Fibroblast of gingiva (primary cell): ENCODE measurements at places on chromosomes 11 and 22.

DNA sequence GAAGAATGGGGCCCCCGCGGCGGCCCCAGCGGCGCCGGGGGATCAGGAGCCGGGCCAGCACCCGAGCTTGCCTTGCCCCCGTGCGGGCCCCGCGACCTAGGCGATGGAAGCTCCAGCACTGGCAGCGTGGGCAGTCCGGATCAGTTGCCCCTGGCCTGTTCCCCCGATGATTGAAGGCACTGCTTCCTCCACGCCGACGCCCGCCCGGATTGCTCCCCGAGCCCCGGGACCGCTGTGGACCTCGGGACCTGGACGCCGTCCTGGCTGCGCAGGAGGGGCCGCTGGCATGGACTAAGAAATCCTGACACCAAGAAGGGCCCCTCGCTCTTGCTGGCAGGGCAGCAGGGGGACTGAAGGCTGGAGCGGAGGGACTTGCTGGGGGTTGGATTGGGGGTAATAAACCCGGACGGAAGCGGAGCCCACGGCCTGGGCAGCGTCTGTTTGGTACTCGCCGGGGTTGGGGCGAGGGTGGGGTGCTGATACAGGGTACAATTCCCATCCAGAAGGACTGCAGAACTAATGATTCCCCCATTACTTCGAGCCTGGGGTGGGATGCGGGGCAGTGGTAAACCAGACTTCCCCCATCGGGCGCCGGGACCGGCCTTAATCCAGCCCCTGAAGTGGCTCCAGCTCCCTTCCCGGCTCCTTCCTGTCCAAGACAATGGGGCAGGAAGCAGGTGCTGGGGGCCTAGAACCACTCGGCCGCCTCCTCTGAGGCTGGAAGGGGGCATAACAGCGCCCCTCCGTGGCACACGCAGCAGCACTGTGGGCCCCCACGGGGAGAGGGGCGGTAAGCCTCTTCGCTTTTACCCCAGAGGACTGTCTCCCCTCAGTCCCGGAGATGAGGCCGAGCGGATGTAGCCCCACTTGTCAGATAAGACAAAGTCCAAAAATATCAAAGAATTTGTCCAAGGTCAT, 1.0 kb downstream of the CCDC85B start:
- DNase-seq, result peak; percentile 41

- no peak for DNase-seq
Observed at GRCh38 chr11:71305451-71306125, 53.2 kb upstream of the SHANK2 start.

DNA sequence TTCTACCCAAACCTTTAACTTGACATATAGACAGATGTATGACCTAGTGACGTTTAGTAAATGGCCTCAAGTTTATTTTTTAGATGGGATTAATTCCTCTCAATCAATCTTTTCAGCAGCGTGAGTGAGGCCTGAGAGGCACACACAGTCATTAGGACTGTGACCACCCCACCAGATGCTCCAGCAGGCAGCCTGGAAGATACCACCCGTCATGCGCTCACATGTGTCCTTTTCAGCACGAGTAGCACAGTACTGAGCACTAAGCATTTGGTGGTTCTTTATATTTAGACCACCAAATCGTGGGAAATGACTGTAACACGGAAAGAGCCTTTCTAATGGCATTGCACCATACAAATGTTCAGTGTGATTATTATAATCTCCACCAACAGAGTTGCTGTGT, 354.6 kb upstream of the DDI1 start:
- DNase-seq, result no peak

DNA sequence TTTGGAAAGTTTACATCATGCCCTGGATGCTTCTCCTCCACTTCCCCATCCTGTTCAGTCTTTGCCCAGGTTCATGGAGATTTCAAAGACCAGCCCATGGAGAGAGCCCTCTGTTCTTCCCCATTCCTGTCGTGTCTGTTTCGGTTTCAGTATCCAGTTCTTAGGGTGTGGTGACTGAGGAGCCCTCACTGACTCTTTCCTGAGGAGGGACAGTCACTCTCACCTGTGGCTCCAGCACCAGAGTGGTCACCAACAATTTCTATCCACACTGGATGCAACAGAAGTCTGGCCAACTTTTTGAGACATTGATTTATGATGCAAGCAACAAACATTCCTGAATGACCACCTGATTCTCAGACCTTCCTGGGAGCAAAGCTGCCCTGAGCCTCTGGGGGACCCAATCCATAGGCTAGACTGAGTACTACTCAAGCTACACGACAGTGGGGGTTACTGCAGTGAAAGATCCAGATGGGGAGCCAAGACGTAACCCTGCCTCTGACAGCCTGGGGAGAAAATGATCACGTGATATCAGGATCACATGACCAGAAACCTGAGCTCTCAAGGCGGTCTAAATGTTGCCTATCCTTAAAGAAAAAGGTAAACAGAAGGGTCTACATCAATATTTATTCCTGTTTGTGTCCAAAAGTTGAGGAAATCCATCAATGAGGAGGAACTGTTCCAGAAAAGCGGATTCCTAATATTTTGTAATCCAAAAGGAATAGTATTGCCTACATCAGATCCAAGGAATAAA, 76.2 kb upstream of the VPREB1 start:
- DNase-seq, result peak; percentile 27

DNA sequence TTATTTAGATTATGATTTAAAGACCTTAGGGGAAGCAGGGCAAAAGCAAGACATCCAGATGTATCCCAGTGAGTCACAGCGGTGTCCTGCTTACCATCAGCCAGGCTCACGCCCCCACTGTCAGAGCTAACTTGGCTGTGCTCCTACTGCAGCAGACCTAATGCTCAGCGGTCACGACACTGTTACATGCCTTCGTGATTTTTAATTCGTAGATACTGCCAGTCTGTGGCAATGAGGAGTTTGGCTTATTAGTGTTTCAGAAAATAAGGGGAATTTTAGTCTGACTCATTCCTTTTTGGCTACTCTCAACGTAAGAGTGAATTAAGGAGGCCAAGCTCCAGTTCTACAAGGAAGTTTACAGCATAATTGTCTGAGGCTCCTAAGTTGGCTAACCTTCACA, 22.7 kb downstream of the EFCAB6 start:
- peak; percentile 82 for DNase-seq

DNA sequence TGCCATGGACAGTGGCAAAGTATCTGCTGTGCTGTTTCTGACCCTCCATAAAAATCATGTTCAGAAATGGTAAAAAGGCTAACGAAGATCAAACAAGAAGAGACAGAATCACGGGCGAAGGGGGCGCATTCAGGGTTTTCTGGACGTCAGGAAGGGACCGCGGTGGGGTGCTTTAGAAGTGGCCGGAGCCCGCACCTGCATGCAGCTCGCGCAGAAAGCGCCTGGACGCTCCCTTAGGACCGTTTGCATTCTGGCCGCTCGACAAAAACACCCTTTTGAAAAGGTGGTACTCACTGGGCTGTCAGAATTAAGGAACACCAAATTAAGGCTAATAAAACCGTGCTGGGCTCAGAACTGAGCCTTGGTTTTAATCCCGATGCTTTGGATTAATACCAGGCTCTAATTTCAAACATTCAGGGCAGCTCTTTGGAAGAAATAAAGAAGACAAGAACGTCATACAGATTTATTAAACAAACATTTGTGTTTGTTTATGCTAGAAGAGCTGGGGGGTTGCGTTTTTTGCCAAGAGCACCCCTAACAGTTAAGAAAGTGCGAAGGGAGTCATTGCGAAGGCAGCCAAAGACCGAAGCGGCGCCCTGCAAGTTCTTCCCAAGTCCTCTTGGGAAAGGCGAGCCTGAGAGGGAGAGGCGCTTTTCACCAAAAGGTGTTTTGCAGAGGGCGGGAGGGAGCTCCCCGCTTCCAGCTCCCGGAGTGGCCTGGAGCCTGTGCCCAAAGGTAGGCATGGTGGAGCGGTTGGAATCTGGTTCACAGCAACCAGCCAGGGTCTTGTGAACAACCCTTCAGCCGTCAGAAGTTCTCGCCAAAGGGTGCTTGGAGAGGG, 47.7 kb upstream of the DBX1 start:
- no peak for DNase-seq

- no peak for DNase-seq
Observed at GRCh38 chr11:128678024-128678423, 15.8 kb upstream of the FLI1 start.

GRCh38 chr11:24805671-24806070, 308.8 kb downstream of the LUZP2 start:
- DNase-seq, result no peak

GRCh38 chr11:26994631-26995095, 751 bp downstream of the FIBIN start:
- no peak for DNase-seq

- DNase-seq, result no peak
Observed at GRCh38 chr11:27873664-27874063, 173.4 kb upstream of the BDNF start.
